DMS79 treated with DMSO at 0.1 percent for 48 hours (cell line): ENCODE measurements at places on chromosomes 16 and 17.

DNA sequence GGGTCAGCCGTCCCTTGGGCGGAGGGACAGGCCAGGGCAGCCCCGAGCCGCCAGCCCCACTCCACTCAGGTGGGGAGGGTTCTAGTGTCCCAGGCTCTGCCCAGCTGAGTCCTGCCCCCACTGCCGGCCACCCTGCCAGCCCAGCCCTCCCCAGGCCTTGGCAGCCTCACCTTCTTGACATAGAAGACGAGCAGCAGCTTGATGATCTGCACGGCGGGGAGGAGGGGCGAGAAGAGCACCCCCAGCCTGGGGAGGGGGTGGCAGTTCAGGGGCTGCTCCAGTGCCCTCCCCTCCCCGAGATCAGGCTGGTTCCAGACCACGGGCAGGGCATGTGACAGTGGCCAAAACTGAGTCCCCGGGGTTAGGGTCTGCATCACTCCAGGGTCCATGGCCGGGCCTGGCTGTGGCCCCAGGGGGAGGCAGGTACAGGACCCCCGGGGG, 9.7 kb downstream of the TMC6 start:
- DNase-seq = no peak

GRCh38 chr17:19281161-19281560, 44.0 kb downstream of the EPN2 start:
- DNase-seq = no peak

GRCh38 chr16:78513838-78514237, 414.4 kb downstream of the WWOX start:
- peak; percentile 42 for DNase-seq

DNA sequence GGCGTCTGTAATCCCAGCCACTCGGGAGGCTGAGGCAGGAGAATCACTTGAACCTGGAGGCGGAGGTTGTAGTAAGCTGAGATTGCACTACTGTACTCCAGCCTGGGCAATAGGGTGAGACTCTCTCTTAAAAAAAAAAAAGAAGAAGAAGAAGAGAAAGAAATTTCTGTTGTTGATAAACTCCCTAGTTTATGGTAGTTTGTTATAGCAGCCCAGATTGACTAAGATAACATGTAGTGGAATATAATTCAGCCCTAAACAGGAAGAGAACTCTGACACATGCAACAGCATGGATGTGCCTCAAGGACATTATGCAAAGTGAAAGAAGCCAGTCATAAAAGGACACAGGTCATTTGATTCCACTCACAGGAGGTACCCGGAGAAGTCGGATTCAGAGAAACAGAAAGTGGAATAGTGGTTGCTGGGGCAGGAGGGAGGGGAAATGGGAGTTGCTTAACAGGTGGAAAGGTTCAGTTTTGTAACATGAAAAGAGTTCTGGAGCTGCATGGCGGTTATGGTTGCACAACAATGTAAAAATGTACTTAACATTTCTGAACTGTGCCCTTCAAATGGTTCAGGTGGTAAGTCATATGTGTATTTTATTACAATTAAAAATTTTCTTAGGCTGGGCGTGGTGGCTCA, 26.0 kb upstream of the PRM1 start:
- no peak for DNase-seq

DNA sequence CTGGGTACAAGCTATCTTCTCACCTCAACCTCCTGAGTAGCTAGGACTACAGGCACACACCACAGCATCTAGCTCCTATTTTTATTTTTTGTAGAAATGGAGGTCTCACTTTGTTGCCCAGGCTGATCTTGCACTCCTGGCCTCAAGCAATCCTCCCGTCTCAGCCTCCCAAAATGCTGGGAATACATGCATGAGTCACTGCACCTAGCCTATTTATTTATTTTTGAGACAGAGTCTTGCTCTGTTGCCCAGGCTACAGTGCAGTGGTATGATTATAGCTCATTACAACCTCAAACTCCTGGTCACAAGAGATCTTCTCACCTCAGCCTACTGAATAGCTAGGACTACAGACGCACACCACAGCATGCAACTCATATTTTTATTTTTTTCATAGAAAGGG, 40.1 kb upstream of the RGS9 start:
- DNase-seq = no peak

DNA sequence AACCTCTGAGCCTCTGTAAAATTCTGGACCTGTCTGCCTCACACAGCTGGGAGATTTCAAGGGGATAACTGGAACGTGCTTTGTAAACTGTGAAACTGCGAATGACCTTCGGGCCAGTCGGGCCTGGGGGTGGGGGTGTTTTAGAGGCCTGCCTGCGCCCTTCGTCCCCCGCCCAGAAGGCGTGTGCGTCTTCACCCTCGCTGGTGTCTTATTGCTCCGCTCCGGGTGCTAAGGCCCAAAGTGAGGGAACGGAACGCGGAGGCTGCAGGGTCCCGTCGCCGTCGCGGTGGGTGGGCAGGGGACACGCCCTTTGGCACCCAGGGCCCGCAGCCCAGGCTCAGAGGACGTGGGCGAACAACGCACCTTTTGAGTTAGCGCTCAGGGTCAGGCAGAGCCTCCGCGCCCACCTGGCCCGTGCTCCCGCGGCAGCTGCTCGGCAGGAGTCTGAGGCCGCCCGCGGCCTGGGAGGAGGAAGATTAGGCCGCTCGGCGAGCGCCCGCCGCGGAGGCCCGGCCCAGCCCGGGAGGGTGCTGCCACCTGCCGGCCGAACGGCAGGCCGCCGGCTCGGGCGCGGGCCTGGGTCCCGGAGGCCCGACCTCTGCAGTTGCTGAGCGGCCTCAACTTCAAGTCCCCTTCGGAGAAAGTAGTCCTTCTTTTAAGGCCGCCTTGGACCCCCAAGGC, 29.7 kb downstream of the DCAKD start:
- peak; percentile 49 for DNase-seq
